ENCODE measurements at places on chromosomes 5 and 9.

DNA sequence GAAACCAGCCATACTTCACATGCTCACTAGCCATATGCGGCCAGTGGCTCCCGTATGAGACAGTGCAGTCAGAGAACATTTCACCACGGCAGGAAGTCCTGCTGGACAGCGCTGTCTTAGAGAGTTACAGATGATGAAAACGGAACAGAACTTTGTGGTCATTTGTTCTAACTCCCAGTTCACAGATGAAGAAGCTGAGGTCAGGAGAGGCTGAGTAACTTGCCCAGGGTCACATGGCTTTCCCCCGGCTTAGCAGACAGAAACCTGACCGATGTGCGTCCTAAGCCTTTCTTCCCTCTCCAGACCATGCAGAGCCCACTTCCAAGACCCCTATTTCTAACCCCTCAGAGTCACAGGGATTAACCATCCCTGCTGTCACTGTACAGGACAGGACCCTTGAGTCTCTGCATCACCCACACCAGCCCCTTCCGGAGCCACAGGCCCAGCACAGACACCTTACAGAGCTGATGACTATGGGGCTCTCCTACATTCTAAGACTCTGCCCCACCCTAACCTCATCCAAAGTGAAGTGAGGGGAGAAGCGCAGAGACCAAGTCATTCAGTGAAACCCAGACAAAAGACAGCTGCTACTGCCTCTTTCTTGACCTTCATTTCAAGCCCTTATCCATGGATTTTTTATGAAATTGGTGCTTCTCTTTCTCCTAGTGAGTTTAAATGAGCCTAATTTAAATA, 86.9 kb downstream of the PTPN3 start:
- no peak for DNase-seq

DNA sequence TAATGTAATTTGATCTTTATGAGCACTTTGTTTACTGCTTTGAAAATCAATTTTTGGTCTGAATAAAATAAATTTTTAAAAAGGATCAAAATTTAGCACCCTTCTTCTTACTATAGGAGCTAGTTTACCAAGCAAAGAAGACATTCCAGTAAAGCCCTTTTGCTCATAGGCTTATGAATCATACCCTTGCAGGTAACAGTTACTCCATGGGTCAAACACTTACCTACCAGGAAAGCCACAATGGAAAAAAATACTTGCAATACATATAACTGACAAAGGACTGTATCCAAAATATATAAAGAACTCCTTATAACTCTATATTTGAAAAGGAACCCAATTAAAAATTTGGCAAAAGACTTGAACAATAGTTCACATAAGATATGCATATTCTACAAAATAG, 66.6 kb downstream of the SHOC1 start:
- no peak for DNase-seq

DNA sequence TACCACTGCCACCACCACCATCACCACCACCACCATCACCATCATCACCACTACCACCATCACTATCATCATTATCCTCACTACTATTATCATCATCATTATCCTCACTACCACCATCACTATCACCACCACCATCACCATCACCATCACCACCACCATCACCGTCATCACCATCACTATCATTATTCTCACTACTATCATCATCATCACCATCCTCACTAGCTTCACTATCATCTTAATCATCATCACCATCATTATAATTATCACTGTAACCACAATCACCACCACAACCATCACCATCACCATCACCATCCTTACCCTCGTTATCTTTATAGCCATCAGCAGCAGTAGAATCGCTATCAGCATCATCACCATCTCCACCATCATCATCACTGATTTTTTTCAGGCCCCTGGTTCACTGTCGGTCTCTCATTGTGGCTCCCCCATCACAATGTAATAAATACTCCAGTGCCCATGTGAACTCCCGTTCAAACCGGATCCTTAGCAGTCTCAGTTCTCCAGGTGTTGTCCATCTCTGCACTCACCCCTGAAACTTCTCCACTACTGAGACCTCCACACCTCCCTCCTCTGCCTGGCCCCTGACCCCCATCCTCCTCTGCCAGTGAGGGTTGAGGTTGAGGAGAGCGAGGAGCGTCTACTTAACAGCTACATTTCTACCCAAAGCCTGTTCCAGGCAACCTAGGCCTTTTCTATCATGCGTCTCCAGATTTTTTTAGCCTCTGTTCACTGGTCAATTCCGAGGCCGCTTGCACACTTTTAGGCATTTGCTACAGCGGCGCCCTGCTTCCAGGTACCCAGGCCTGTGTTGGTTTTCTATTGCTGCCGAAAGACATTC, 238.2 kb downstream of the PBX3 start:
- no peak for DNase-seq

- no peak for DNase-seq
Measured at GRCh38 chr9:71762900-71763653, 5.2 kb downstream of the CEMIP2 start.

GRCh38 chr5:149853331-149853648, 91.3 kb downstream of the PDE6A start:
- no peak for DNase-seq

- DNase-seq, result no peak
Measured at GRCh38 chr5:96943799-96944198, 7.9 kb downstream of the LNPEP start.

DNA sequence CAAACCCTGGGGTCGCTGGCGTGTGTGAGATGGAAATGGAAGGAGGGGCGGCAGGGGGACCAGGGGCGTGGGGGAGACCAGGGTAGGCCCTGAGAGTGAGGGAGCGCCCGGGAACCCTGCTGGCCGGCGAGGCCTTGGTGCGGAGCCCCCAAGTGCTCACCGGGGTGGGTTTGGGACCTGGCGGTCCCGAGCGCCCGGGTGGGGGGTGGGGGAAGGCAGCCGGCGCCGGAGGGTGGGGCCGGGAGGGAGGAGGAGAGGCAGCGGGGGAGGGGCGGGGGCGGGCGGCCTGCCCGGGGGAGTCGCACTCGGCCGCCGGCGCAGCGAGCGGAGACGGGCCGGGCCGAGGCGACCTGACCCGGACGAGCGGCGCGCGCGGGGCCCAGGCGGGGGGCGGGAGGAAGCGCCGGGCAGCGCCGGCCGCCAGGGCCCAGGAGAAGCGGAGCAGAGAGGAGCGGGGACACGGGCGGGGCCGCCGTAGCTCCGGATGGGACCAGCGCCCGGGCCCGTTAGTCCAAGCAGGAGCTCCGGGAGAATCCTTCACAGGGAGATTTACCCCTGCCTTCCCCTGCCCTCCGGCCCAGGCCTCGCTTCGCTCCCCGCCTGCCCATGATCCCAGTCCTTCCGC, at the start of gene NPR2:
TSS of gene NPR2 (plus strand) at position 295 of the 625 bp plus-strand sequence. CDS start 818 bp downstream, outside the sequence.
- peak; percentile 37 for DNase-seq

DNA sequence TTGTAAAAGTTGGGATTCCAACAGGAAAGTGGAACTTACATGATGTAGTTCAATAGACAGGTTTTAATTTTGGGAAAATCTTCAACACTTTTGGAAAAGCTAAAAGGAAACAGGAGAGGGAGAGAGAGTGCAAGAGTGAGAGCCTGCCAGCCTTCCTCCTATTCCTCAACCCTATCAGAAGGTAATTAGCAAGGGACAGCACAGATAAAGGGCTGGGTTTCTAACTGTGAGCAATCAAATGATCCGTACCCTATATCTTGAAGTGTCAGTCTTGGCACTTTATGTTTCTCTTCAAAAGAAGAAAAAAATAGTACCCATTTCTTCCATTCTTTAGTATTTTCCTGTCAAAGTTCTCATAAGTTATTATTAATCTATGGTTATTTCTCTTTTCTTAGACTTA, 79.4 kb downstream of the FER start:
- DNase-seq, result no peak

- no peak for DNase-seq
Measured at GRCh38 chr5:9037048-9037447, 508.8 kb downstream of the SEMA5A start.

DNA sequence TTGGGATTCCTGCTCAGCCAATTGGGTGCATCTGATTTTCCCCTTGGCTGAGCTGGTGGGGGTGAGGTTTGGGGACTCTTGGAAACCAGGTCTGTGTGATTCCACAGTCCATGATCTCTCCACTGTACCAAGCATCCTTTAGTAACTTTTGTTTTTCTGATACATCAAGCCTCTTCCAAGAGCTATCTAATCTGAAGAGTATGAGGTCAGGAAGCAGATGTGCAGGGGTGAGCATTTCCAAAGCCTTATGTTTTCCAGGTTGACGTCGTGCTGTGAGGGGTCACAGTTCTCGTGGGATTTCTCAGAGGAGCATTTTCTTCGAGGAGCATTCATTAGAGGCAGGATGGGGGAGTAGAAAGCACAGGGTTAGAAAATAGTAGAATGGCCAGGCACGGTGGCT, 95.3 kb downstream of the KLF4 start:
- no peak for DNase-seq

GRCh38 chr9:4850603-4851310, 58.0 kb downstream of the RCL1 start:
- DNase-seq, result no peak

DNA sequence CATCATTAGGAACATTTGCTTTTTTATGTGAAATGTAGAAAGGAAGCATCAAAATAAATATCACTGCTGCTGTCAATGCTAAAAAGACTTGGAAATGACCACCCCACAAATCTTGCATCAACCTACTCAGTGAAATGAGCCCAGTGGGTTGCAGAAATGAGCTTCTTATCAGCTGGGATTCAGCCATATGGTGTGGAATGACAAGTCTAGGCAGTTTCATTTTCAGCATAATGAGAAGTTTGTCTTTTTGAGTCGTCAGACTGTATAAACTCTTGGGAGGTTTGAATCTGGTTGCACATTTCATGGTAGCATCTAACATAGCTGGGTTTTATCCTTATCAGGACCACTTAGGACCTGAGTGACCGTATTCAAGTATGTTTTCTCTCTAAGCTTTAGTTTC, 251.1 kb upstream of the PPP1R2B start:
- DNase-seq, result no peak

DNA sequence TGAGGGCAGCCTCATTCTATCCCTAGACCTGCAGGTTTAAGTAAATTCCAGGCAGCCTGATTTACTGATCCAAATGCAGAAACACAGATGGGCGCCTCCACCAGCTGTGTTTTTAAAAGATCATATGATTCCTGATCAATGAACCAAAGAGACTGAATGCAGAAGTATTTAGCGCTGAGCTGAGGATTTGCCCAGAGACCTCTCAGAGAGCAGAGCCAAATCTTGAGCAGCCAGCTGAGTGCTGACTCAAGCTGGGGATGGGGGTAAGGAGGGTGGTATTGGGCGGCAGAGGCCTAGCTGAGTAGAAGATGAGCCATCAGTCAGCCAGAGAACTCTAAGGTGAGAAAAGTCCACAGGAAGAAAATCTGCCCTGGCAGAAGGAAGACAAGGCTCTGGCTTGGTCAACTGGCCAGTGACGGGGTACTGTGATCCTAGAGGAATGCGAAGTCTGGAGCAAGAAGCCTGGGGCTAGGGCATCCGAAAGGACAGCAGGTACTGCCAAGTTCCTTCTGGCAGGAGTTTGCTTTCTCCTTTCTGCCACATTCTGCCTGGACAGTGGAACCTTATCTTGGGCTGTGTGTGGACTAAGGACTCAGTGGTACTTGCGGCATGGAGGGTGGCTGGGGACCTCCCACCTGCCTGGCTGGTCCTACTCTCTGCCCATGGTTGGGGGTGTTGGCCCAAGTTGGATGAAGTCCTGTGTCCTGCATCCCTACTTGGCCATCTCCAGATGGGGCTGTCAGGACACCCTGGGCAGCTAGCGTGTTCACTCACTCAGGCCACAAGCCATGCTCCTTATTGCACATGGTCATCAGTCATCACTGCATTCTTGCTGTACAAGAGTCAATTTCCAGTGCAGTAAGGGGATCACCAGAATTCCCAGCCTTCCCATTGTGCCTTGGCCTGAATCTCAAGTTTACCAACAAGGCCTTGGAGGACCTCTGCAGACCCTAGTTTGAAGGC, 34.5 kb upstream of the CDKN2AIPNL start:
- no peak for DNase-seq

DNA sequence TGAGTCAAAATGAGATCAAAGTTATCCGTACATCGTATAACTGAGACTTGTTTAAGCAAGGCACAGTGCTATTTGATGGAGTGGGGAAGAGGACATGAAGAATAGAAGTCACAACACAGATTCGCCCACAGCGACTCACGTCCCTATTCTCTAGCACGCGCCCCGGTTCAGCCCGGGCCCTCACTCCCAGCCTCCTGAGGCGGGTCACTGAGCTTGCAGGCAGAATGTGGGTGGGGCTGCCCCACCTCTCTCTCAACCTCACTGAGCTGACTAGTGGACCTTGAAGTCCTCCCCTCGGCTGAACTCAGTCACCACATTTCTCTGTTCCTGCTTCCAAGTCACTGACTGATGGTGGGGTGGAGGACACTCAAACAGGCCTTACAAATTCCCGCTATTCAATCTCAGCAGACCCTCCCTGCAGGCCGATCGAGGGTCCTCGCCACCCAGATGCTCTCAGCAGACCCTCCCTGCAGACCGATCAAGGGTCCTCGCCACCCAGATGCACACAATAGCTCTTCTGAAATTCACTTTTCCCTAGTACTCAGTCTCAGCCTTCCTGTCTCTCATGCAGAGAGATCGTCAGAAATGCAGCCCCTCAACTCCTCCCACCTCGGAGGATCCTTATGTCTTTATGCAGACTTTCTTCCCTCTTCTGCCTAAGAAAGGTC, 12.9 kb downstream of the GLDC start:
- DNase-seq, result no peak

GRCh38 chr5:51381761-51382474, 1.3 kb upstream of the ISL1 start:
- DNase-seq, result no peak

DNA sequence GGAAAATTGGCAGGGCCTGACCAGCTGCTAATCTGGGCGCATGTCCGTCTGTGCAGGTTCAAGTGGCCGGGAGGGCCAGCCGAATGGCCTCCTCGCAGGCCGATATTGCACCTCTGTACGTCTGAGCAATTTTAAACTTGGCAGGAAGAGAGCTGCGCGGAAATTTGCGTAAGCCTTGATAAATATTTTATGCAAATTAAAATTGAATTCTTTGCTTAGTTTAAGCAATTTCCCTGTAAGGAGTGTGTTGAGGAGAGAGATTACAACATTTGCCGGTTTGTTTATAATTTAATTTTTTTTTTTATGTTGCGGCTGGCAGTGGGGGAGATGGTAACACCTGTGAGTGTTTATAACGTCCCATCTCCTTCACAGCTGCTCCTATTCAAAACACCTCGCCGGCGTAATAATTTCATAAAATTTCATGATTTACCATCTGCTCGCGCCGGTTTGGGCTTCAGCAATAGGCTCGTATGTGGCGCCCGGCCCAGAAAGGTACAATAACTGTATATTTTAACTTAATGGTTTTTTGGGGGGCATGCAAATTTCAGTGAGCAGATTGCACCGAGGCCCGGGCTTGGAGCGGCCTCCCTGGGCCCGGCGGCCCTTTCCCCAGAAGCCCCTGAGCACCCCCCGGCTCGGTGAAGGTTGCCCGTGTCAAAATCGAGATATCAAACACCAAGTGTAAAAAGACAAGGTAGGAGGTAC, 269.4 kb upstream of the MVB12B start:
- DNase-seq, result no peak

DNA sequence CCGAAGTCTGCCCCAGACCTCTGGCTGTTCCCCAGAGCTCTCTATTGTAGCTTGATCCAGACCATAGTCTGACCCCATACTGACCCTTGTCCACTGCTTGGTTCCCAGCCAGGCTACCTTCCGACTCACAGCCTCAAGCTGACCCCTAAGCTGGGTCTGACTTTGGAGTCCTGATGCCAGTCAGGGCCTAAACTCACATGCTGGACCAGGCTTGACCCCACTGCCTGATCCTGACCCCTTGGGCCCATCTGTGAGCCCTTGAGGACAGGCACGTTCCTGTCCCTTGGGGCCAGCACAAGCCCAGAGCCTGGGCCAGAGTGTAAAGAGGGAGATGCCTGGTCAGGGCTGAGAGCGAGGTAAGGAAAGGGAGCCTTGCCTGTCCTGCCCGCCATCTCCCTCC, 32.7 kb upstream of the ENHO start:
- DNase-seq, result no peak

- no peak for DNase-seq
Measured at GRCh38 chr9:73640971-73641370, 489.3 kb downstream of the ANXA1 start.
